Activated CD4-positive, alpha-beta T cell treated with anti-CD3 and anti-CD28 coated beads, Interleukin-2, amount 10 ng/mL, durations not matched to agents 24 days and 14 days (primary cell): ENCODE measurements at places on chromosomes 6 and 20. TPM values are rescaled to one million over a fixed set of nuclear protein-coding genes. Genes with fewer than 3 reads are reported as not detected.

DNA sequence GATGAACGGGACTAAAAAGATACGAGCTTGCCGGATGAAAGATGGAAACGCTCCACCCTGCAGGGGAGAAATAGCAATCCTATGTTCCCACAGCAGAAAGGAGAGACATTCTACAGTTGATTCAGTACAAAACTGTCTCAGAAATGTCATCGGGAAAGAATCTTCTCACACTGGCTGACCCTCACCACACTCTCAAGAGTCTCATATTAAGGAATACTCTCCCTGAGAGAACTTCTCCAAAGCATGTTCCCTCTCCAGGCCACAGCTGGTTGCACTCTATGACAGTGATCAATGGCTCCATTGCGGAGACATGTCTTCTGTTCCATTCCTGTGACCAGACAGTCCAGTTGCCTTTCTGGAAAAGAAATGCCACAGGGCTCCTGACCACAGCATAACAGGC, 758.0 kb upstream of the CHD6 start:
- DNase-seq, result no peak
- H3K27ac ChIP-seq, result no peak overlapping the region

Gene MEI4
- total RNA-seq, result not detected in 2 replicates

GRCh38 chr6:39361657-39362486, 39.4 kb upstream of the KCNK16 start:
- H3K4me3 ChIP-seq, result no peak overlapping the region
- no peaks in the 10 kb centered on the region for H3K27me3 ChIP-seq
- peak; percentile 83 for DNase-seq
- peaks cover 3% of the 10 kb centered on the region for H3K4me1 ChIP-seq
- no peak overlapping the region for H3K27ac ChIP-seq

GRCh38 chr20:55714736-55715135, 290.6 kb downstream of the CBLN4 start:
- no peaks in the 10 kb centered on the region for H3K36me3 ChIP-seq
- no peaks in the 10 kb centered on the region for H3K4me1 ChIP-seq
- no peak for DNase-seq
- H3K27me3 ChIP-seq, result no peaks in the 10 kb centered on the region
- H3K27ac ChIP-seq, result no peak overlapping the region

DNA sequence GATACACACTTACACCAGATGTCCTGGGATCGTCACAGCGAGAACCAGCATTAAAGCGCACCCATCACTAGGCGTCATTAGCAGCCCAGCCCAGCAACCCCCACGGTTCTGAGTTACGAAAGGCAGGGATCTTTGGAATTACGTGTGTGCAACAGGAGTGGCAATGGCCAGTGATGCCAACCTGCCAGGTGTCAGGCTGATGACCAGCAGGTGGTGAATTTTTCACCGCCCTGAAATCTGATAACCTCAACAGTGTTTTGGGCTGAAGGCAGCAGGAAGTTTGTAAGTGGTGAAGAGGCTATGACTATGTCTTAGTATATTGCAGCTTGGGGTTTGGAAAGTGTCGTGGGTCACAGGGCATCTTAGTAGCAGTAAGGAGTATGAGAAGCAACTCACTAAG, 166.1 kb downstream of the TMEM242 start:
- no peak for DNase-seq
- no peak overlapping the region for H3K4me3 ChIP-seq
- no peak overlapping the region for H3K27ac ChIP-seq
- H3K4me1 ChIP-seq, result peaks cover 6% of the 10 kb centered on the region

GRCh38 chr6:52389626-52390360, 27.8 kb downstream of the PAQR8 start:
- peaks cover 11% of the 10 kb centered on the region for H3K36me3 ChIP-seq
- H3K27ac ChIP-seq, result peak overlapping the region; percentile 85
- DNase-seq, result peak; percentile 87

DNA sequence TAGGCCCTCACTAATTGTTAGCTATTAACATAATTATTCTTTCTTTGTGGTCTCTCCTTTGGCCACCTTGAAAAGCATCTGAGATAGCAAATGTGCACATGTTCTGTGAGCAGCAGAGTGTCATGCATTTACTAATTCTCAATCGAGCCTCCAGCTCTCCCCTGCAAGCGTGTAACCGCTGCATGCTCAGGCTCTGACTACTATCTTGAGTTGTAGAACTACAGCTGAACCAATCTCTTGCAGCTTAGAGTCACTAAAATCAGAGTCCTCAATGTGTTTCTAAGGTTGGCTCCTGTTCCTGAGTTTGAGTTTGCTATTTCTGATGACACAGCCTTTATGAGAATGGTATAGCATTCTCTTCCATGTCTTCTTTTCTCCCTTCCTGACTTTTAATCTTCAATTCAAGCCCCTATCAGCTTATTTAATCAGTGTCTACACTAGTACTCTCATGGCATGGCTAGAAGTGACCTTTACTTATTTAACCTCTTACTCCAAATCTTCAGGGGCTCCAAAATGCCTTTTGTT, 65.5 kb downstream of the PPP1R3G start:
- H3K27ac ChIP-seq, result no peak overlapping the region
- DNase-seq, result no peak
- H3K4me1 ChIP-seq, result no peaks in the 10 kb centered on the region
- no peaks in the 10 kb centered on the region for H3K27me3 ChIP-seq
- H3K4me3 ChIP-seq, result no peak overlapping the region
- no peaks in the 10 kb centered on the region for H3K36me3 ChIP-seq

Gene HLA-DMB
- 0.75 and 0.80 TPM in 2 replicates for total RNA-seq

Gene LPIN3
- total RNA-seq, result 1.2 and 1.6 TPM in 2 replicates

GRCh38 chr6:18400831-18401446, 13.8 kb downstream of the RNF144B start:
- peak overlapping the region; percentile 9 for H3K27ac ChIP-seq
- DNase-seq, result peak; percentile 56
- H3K27me3 ChIP-seq, result peaks cover 3% of the 10 kb centered on the region
- H3K4me3 ChIP-seq, result no peak overlapping the region

- no peak overlapping the region for H3K27ac ChIP-seq
- peaks cover 4% of the 10 kb centered on the region for H3K27me3 ChIP-seq
- H3K4me1 ChIP-seq, result no peaks in the 10 kb centered on the region
- no peak overlapping the region for H3K4me3 ChIP-seq
- no peak for DNase-seq
Observed at GRCh38 chr6:111050261-111051023, 36.9 kb upstream of the SLC16A10 start.

GRCh38 chr6:20402342-20403069, 827 bp downstream of the E2F3 start:
- peaks cover 35% of the 10 kb centered on the region for H3K4me1 ChIP-seq
- H3K36me3 ChIP-seq, result peaks cover 21% of the 10 kb centered on the region
- peak overlapping the region; percentile 99 for H3K27ac ChIP-seq

GRCh38 chr6:104957301-104958177, 632 bp downstream of the LIN28B start:
- peaks cover 14% of the 10 kb centered on the region for H3K4me1 ChIP-seq
- no peak for DNase-seq
- H3K36me3 ChIP-seq, result peaks cover 2% of the 10 kb centered on the region
- H3K27me3 ChIP-seq, result peaks cover 61% of the 10 kb centered on the region
- H3K4me3 ChIP-seq, result peak overlapping the region; percentile 68
- no peak overlapping the region for H3K27ac ChIP-seq

Gene ETV7
- 0.54 and 0.57 TPM in 2 replicates for total RNA-seq

- DNase-seq, result peak; percentile 72
- no peaks in the 10 kb centered on the region for H3K27me3 ChIP-seq
- peaks cover 5% of the 10 kb centered on the region for H3K4me1 ChIP-seq
- peaks cover 12% of the 10 kb centered on the region for H3K36me3 ChIP-seq
Observed at GRCh38 chr6:118551063-118552053, 3.3 kb downstream of the PLN start.

Gene BANF2
- not detected in 2 replicates for total RNA-seq

Gene CRISP3
- not detected in 2 replicates for total RNA-seq

Gene SNX5
- 230 and 240 TPM in 2 replicates for total RNA-seq

- H3K27me3 ChIP-seq, result peaks cover 30% of the 10 kb centered on the region
- H3K27ac ChIP-seq, result no peak overlapping the region
- peaks cover 29% of the 10 kb centered on the region for H3K4me1 ChIP-seq
- no peak overlapping the region for H3K4me3 ChIP-seq
- DNase-seq, result peak; percentile 81
- H3K36me3 ChIP-seq, result no peaks in the 10 kb centered on the region
Observed at GRCh38 chr6:30169658-30170614, 6.6 kb downstream of the TRIM15 start.
